ENCODE measurements at places on chromosomes 5 and 9.

- no peak for DNase-seq
Observed at GRCh38 chr5:132012371-132013005, 1.0 kb upstream of the ACSL6 start.

DNA sequence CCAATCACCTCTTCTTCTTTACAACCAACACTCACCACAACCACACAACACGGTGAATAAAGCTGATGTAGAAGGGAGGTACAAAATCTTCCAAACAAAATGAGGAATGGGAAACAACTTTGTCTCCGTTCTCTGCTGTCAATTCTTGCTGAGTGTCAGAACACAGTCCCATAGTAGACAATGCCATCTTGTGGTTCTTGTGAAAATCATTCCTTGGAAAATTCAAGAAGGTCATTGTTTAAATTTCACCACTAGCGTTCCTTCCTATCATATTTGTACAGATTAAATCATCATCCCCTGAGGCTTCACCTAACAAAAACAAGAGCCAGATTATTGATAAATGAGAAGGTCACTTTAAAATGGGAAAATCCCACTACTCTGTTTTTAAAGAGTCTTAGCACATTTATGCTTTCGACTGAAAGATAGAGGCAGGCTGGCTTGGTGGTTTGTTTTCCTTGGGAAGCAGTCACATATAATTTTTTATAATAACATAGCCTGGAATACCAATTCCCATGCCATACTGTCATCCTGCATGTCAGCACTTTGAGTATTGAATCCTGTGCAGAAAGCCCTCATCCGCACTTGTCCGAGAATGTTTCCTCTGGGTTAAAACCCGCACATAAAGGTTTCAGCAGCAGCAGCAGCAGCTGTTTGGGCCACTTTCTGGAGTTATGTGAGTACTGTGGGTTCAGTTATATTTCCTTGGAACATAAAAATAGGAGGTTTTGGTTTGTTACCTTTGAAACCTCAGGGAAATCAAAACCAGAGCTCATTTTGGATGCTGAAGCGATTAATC is 395.0 kb upstream of the SMARCA2 start:
- no peak for DNase-seq

- no peak for DNase-seq
Observed at GRCh38 chr5:172859966-172860365, 25.9 kb downstream of the ERGIC1 start.

- no peak for DNase-seq
Observed at GRCh38 chr5:131684595-131684994, 49.6 kb upstream of the RAPGEF6 start.

GRCh38 chr5:145981589-145982571 is 45.5 kb downstream of the SH3RF2 start:
- DNase-seq = no peak

GRCh38 chr5:76710991-76711390 is 4.9 kb upstream of the F2R start:
- DNase-seq = peak; percentile 36

DNA sequence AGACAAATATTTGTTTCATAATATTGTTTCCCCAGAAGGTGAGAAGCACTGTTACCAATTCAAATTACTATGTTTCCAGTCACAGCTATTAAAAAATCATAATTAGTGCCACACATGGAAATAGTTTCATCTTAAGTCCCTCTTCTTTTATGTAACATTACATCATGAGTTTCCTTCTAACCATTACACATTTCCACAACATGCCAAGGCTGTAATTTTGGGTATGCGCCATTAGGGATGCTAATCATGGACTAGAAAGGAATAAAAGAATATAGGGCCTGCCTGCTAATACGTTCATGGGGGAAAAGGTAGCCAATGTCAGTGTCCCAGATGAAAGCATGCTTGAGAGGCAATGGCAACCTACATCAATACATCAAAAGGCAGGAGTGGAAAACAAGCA is 142.5 kb upstream of the LPAR1 start:
- no peak for DNase-seq

DNA sequence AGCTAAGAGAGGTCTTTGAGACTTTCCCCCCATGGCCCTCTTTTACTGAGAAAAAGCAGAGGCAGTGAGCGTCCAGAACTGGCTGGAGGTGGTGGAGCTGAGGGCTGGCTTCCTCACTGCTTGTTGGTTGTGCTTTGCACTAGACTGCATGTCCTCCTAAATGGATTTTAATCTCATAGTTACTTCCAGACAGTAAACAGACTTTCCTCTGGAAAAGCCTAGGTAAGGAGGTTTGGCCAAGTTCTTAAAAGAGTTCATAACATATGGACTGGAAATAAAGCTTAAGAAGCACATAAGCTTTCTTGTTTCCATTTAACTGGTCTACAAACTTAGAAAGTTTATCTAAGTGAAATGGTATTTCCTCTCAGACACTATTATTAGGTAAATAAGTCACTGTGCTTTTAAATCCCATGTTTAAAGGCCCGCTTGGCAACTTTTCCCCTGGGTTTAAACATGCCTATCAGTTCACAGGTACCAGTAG is 2.0 kb downstream of the ASPN start:
- DNase-seq = no peak

DNA sequence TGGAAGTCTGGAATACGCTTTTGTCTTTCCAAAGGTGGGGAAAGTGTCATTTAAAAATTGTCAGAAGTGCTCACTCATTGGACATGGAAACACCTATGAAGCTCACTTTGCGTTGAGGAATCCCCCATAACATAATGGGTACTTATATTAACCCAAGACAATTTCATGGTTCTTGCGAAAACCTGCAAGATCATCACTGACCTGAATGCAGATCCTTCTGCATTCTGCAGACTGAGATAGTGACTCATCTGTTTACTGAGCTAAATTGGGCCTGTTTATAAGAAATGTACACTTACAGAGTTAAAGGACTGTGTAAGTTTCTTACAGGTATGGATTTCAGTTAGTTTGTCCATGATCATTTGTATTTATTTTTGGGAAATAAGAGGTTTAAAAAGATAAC is 153.0 kb downstream of the HMHB1 start:
- DNase-seq = no peak

- DNase-seq = no peak
Observed at GRCh38 chr5:102713682-102714231, 41.3 kb upstream of the PAM start.

- DNase-seq = no peak
Observed at GRCh38 chr9:36074870-36075532, 38.3 kb downstream of the RECK start.

DNA sequence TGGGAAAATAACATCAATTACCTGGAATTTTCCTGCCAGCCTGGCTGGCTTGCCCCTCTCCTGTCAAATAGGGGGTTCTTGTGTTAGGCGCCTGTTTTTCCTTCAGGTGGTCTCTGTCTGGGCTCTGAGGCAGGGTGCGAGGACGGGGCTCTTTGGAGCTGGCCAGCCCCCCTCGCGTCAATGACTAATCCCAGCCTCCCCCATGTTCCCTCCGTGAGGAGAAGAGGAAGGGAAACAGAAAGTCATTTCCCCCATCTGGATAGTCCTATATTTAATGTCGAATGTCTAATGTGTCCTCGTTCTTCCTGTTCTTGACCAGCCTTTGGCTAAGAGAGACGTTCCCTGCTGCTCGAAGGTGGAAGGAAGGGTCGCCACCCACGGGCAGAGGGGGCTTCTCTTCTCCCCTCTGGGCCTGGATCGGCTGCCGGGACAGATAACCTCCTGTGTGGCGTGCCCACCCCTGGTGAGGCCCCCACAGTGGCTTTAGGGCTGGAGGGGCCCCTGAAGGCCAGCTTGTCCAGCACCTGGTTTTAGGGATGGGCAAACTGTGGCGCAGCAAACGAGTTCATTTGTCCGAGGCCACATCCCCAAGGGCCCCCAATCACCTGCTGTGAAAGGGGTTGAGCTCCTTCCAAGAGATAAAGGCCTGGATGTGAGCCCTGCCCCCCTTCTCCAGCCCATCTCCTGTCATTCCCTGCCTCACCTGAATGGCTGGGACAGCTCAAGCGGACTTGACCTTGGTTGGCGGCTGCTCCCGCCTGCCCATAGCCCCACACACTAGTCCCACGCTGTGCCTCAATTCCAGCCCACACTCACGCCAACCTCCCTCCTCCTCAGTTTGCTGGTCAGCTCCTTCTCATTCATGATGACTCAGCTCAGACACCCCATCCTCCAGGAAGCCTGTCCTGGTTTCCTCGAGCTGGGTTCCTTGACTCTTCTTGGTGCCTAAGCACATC is 35.9 kb upstream of the UNC5A start:
- DNase-seq = no peak

- no peak for DNase-seq
Observed at GRCh38 chr5:115767424-115767823, 49.0 kb downstream of the CDO1 start.

GRCh38 chr5:132369007-132369473 is 470 bp upstream of the SLC22A5 start:
- DNase-seq = no peak

DNA sequence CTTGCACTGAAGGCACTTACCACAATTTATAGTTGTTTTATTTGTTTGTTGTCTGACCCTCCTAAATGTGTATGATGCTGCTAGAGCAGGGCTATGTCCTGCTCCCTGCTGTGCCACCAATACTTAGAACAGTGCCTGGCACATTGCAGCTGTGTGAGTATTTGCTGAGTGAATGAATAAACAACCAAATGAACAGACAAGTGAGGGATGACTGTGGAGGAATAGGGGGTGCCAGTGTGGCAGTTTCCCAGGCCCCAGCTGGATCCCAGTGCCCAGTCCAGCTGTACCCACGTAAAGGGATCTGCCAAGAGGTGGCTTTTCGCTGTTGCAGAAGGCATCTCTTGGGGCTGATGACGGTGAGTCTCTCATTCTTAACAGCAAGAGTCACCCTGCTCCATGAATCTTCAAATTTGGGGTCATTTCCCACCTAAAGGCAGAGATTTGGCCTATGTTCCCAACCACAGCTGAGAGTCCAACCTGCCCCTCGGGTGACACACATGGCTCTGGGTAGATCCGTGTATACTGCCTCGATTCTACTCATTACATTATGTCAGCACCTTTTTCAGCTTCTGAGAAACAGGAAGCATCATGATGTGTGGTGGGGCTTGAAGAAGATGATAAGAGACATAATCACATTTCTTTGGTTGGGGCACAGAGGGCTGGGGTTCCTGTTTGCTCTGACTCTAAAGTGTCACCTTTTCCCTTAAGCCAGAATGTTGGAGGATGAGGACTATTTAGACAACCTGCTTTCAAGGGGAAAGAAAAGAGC is 14.3 kb downstream of the IL5 start:
- DNase-seq = peak; percentile 32

DNA sequence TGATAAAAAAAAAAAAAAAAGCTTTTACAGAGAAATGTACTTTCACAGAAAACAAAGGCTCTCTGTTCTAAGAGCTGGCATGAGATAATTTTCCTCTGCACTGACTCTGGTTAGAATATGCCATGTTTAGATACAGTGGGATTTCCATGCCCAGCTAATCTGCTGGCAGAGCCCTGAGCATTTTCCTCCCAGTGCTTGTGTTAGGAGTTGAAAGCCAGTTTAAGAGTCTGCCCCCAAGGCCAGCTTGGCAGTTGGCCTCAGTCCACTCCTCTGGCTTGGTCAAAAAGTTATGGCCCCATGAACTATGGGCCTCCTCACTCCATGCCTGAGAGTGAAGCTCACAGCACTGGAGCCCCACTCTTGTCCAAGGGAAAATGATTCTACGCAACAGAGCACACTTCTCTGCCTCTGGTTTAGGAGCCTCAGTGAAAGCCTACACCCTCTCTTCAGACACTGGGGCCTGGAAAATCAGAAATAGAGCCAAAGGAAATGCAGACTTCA is 21.9 kb downstream of the MOCS2 start:
- DNase-seq = no peak

- no peak for DNase-seq
Observed at GRCh38 chr5:1044117-1044516, 35.5 kb downstream of the NKD2 start.

DNA sequence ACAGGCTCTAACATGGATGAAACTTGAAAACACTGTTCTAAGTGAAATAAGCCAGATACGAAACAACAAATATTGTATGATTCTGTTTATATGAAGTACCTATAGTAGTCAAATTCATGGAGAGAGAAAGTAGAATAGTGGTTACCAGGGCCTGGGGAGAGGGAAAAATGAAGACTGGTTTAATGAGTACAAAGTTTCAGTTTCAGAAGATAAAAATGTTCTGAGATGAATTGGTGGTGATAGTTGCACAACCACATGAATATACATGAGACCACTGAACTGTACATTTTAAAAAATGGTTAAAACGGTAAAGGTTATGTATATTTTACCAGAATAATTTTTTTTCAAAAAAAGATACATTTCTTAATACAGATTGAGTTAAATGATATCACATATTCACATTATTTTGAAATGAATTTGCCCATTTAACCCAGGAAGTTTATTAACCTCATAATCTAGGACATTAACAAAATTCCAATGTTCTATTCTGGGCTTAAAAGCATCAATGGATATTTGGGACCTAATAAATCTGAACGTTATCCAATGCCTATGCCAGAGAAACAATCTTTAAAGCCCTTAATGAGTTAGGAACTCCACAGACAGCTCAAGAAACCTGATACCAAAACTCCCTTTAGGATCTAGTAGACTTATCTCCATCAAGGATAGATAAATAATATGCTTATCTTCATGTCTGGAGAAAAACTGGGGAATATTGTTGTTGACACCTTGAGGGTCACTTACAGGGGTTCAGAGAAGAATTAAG is 521.3 kb downstream of the EFNA5 start:
- DNase-seq = no peak

DNA sequence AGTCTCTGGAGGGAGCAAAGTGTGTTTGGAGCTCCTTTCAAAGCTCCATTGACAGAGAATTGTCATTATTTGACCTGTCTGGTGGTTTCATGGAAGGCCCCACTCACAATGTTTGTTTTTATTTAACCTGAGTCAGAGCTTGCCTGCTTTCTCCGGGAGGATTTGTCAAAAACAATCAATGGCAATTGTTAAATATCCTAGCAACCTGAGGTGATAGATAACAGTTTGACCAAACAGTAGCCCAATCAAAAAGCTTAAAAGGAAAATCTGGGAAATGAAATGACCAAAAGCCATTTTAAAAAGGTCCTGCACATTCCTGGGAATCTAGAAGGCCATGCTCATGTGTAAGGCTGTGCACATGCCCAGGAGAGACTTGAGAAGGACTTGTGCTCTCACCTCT is 177.2 kb upstream of the POC5 start:
- no peak for DNase-seq

- no peak for DNase-seq
Observed at GRCh38 chr5:14171621-14172020, 28.5 kb downstream of the TRIO start.

All from CD4-positive, alpha-beta T cell treated with Interleukin-2 at 100 ng/mL for 4 hours (primary cell).